ENCODE measurements at places on chromosomes 5 and 9. TPM values are rescaled to one million over a fixed set of nuclear protein-coding genes. Genes with fewer than 3 reads are reported as not detected.

The KCNT1 gene
- total RNA-seq: not detected

The HK3 gene
- not detected for total RNA-seq

The PTPRD gene
- total RNA-seq: 17.2 TPM

The NR5A1 gene
- not detected for total RNA-seq

The SRD5A1 gene
- total RNA-seq: 33.9 TPM

The NLN gene
- total RNA-seq: 51.1 TPM

The NUDT12 gene
- total RNA-seq: 10.8 TPM

The IFNA5 gene
- not detected for total RNA-seq

The HTR4 gene
- total RNA-seq: 0.07 TPM

The FGF10 gene
- total RNA-seq: 2.2 TPM

The PCDHA9 gene
- total RNA-seq: 0.07 TPM

The SLC25A2 gene
- total RNA-seq: 0.26 TPM

The F2RL2 gene
- total RNA-seq: 34.1 TPM

The HAND1 gene
- not detected for total RNA-seq

The SCGB3A2 gene
- total RNA-seq: not detected

The ZNF300 gene
- total RNA-seq: 3.9 TPM

The MLANA gene
- total RNA-seq: not detected

The RIOK2 gene
- 27.9 TPM for total RNA-seq

The AGTPBP1 gene
- total RNA-seq: 15.6 TPM

The CDC25C gene
- total RNA-seq: 0.69 TPM

The CDKN2B-AS1 gene
- total RNA-seq: 1.3 TPM

The ALDH1A1 gene
- total RNA-seq: 2.8 TPM

The FOXE1 gene
- total RNA-seq: 0.07 TPM

The POU5F2 gene
- total RNA-seq: 1.2 TPM

The NPR3 gene
- total RNA-seq: 43.4 TPM

The PRR16 gene
- 7.7 TPM for total RNA-seq

The SH2D3C gene
- 2.2 TPM for total RNA-seq

The OR1J2 gene
- 0.50 TPM for total RNA-seq

The COL15A1 gene
- 229 TPM for total RNA-seq

The ECPAS gene
- total RNA-seq: 149 TPM

All from smooth muscle cell of the pulmonary artery (primary cell).